ENCODE measurements at places on chromosomes 16 and 17. TPM values are rescaled to one million over a fixed set of nuclear protein-coding genes. Genes with fewer than 3 reads are reported as not detected.

The TMEM114 gene
- not detected for total RNA-seq

The CACNG4 gene
- total RNA-seq = 9.2 TPM

The EME2 gene
- 9.9 TPM for total RNA-seq

The CTRB1 gene
- not detected for total RNA-seq

The LGALS3BP gene
- total RNA-seq = 80.3 TPM

The WFIKKN1 gene
- total RNA-seq = 0.23 TPM

The SPNS2 gene
- 8.7 TPM for total RNA-seq

Data from A549 treated with DMSO at 1 μM for 4 hours (cell line).